Foreskin keratinocyte (primary cell): ENCODE measurements at places on chromosomes 1 and 21. TPM values are rescaled to one million over a fixed set of nuclear protein-coding genes. Genes with fewer than 3 reads are reported as not detected.

MYCL gene
- polyA plus RNA-seq, result 3.3 TPM in 2 replicates

- no peak for DNase-seq
Measured at GRCh38 chr1:225689882-225690459, 37.0 kb upstream of the ENAH start.

- peak; percentile 93 for DNase-seq
Measured at GRCh38 chr1:201267481-201268229, 15.7 kb upstream of the PKP1 start.

DNA sequence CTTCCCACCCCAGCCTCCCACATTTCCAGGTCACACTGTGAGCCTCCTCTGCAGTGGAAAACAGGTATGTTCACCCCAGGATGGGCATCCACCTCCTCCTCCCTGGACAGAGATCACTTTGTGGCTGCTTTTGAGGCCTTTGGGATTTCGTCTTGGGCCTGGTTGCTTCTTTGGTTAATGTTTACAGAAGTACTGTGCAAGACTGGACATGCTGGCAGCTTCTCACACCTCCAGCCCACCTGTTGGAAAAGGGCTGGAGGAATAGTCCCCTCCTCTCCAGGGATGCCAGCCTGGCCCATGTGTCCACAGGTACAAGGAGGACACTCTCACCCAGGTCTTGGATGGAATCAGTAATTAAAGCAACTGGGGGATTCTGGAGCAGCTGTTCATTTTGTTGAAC is 56.1 kb downstream of the KAZN start:
- no peak for DNase-seq

GRCh38 chr1:231557898-231558707 is 29.6 kb downstream of the TSNAX start:
- no peak for DNase-seq

KRTAP19-1 gene
- polyA plus RNA-seq, result not detected in 2 replicates

LYSMD1 gene
- 2.6 and 3.6 TPM in 2 replicates for polyA plus RNA-seq

TRIM67 gene
- polyA plus RNA-seq, result not detected in 2 replicates

DNA sequence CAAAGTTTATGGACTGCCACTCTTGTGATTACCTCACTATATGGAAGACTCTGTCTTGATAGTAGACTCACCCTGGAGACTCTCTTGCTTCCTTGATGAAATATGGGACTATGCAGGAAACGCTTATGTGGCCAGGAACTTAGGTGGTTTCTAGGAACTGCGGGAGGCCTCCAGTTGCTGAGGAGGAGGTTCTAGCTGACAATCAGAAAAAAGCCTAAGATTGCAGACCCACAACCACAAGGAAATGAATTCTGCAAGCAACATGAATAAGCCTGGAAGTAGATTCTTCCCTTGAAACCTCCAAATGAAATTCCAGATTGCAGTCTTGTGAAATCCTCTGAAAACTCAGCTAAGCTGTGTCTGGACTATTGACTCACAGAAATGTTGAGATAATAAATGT is 88.9 kb upstream of the COL11A1 start:
- DNase-seq, result peak; percentile 32

- no peak for DNase-seq
Measured at GRCh38 chr1:230708631-230709580, 5.0 kb downstream of the AGT start.

DNA sequence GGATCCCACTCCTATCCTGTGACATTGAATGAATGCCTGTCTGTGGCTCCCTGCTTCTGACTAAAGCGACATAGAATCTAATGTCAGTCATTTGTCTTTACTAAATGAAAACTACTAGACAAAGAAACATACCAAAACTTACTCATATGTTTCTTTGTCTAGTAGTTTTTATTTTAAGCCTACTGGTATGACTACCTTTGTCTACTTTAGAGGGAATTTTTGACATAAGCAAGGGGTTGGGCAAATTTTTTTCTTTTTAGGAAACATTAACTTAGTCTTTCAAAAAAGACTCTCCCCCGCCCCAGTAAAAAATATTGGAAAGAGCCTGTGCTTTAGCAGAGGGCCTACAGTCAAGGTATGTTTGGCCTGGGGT is 4.9 kb downstream of the NEK7 start:
- DNase-seq, result no peak

DNA sequence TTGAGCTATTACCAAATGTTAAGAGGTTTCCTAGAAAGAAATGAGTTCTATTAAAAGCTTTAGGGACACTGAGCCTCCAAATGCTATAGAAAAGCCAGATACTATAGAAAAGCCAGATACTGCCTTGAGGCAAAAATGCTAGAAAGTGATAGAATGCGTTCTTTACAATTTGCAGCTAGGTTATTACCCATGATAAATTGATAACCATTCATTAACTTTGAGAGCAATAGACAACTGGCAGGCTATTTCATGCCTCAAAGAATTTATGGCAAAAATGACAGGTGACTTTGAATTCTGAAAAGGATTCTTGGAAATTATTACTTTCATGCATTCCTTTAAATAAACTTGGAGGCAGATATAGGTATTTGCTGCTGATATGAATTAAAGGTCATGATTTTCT is 51.6 kb downstream of the SMYD3 start:
- DNase-seq, result no peak

GRCh38 chr1:118982266-118982665 is 5.9 kb downstream of the TBX15 start:
- no peak for DNase-seq

OR10J4 gene
- not detected in 2 replicates for polyA plus RNA-seq

CCDC30 gene
- 0.12 and 0.43 TPM in 2 replicates for polyA plus RNA-seq

DNA sequence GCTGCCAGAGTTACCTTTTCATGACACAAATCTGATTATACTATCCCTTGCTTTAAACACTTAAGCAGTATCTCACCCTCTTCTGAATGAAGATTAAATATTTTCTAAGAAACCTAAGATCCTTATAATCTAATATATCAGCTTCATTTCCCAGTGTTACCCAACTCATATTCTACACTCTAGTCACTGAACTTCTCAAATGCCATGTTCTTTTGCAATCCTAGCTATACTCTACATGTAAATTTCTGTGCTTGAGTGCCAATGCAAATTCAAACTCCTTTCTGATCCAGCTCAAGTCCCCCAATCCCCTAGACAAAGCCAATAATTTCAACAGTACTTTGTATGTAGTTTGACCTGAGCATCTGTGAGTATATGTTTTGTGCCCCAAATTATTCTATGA is 293.9 kb downstream of the SDCCAG8 start:
- no peak for DNase-seq

GSTM5 gene
- polyA plus RNA-seq, result not detected in 2 replicates

- no peak for DNase-seq
Measured at GRCh38 chr21:22120616-22121266, 1122.5 kb downstream of the NCAM2 start.

GRCh38 chr1:11388617-11389016 is 90.3 kb upstream of the DISP3 start:
- DNase-seq, result no peak

GRCh38 chr1:153262070-153262366 is 2.5 kb downstream of the LORICRIN start:
- DNase-seq, result no peak

DNA sequence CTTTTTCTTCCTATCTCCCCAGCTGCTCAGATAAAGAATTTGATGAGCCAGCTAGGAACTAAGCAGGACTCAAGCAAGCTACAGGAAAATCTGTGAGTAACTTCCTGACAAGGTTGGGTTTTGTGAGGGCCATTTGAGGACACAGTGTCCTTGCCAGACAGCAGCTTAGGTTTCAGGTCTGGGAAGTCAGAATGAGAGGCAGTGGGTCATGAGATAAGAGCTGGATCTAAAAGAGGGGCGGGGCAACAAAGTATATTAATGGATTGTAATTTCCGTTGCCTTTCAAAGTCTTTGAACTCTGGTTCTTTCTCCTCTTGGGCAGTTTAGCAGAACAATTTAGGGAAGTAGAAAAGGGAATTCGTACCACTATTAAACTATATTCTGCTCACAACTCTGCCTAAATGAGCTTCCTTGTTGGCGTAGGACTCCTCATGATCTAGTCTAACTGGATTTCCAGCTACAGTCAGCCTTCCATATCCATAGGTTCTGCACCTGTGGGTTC is 16.6 kb downstream of the STX12 start:
- no peak for DNase-seq

OPTC gene
- not detected in 2 replicates for polyA plus RNA-seq

KIF2C gene
- polyA plus RNA-seq, result 25.7 and 36.2 TPM in 2 replicates

DNA sequence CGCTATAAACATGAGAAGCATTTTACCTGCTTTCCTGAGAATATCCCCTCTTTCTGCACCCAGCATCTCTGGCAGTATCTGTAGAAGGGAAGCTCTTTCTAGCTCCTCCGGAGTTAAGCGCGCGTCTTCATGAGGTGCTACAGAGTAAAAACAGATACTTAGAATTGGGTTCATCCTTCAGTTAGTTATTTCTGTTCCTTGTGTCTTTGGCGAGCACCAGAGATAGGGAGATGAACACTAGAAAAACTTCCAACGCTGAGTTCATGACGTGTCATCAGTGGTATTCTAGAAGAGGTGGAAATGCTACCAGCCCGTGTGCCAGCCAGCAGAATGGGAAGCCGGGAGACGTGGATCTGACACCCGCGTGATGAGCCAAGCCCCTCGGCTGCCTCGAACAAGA is 2.1 kb downstream of the UTS2 start:
- no peak for DNase-seq

GRCh38 chr1:30540611-30541192 is 182.7 kb downstream of the MATN1 start:
- no peak for DNase-seq

DNA sequence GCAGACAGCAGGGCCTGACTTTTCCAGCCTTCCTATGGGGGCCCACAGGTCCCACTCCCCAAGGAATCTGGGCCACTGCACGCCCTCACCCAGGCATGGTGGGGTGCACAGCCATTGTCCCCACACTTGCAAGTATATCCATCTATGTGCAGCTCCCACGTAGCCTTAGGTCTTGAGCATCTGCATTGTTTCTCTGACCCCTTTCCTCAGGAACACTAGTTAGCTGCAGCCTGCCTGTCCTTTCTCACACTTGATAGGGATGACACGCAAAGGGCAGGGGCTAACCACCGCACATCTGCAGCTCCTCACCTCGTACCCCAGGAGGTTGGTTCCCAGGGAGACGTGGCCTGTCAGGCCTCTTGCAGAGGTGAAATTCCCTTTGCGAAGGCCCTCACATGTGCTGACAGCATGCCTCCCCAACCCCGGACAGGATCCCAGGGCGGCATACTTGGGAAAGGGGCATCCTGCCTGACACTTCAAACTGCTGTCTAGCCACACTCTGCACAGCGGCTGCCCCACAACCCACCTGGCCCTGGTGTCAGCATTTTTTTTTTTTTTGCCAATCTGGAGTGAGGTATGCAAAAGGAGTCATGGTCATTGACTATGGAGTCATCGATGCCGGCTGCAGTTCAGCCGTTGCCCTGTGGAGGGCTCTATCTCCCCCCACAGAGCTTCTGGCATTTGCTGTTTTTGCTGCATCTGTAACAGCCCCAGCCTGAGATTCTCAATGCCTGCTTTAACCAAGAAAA is 5.0 kb downstream of the JMJD4 start:
- peak; percentile 51 for DNase-seq

PCSK9 gene
- 149 and 163 TPM in 2 replicates for polyA plus RNA-seq

DNA sequence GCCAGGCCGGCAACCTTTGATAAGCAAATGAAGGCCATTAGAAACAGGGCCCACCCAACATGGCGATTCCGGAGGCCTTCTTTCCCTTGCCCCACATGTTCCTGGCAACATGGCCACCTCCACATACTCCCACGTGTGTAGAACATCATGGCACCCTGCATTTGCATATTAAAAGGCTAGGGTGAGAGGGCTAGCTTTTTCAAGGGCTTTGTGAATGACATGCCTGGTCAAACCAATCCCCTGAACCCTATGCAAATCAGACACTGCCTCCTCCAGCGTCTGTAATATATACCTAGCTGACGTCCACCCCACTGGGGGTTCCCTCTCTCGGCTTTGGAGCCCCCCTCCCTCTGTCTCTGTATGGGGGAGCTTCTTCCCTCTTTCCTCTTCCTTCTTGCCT is 1.6 kb downstream of the ADCY10 start:
- no peak for DNase-seq

GRCh38 chr1:89706700-89707012 is 73.7 kb downstream of the LRRC8C start:
- DNase-seq, result no peak

DNA sequence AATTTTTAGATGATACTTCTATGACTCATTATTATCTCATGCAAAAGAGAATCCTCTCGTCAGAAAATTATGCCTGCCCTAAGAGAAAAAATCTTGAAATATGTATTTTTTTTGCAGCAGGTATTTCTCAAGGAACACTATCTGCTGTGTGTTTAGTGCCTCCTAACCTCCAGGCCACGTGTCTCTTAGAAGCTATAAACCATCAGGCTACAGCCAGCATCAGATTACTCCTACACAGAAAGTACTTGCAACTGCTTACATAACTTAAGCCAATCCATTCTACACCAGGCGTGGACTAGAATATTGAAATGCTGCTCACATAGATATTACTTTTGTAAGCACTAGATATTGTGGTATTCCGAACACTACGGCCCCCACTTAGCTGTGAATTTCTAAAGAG is 933.4 kb downstream of the PLA2G4A start:
- DNase-seq, result peak; percentile 14

- no peak for DNase-seq
Measured at GRCh38 chr1:207659545-207660153, 14.7 kb downstream of the CR1L start.

SPATA46 gene
- polyA plus RNA-seq, result not detected in 2 replicates

PUM1 gene
- polyA plus RNA-seq, result 10.4 and 11.7 TPM in 2 replicates

DNA sequence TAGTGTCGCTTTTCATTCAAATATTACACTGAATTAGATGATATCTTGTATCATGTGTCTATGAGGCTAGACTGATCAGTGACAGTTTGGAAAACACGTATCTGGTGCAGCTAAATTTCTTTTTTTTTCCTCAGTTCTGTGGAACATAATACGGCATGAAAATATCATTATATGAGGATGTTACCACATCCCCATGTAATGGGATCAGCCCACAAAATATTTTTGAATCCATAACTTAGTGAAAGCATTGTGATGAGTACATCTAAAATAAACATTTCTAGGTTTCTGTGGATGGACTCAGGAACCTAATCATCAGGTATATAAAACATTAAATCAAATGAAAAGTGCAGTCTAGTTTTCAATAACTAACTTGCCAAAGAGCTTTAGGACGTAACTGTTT is 356.3 kb downstream of the USP25 start:
- DNase-seq, result no peak

GRCh38 chr21:38596264-38597042 is 98.2 kb upstream of the ERG start:
- DNase-seq, result peak; percentile 21

- no peak for DNase-seq
Measured at GRCh38 chr21:28719723-28720122, 273.0 kb downstream of the LTN1 start.

- no peak for DNase-seq
Measured at GRCh38 chr1:204110894-204111633, 38.1 kb downstream of the SOX13 start.

DNA sequence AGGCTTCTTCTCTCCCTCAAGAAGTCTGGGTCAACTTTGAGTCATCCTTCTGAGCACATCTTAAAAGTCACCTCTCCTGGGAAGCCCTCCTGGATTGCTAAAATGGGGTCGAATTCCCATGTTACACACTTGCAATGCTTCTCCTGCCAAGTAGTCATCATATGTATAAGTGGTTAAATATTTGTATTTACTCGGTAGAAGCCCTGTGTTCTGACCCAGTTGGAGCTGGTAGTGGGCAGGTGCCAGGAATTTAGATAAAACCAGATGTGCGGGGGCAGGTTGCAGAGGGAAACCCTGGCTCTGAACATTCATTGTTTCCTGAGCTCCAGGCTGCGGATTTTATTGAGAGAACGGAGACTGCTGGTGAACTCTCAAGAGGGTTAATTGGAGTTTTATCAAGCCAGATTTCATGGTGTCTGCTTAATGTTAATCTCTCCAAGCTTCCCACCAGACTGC is 52.8 kb upstream of the RPL11 start:
- DNase-seq, result no peak

GRCh38 chr1:22153660-22154437 is 11.0 kb upstream of the WNT4 start:
- no peak for DNase-seq

- no peak for DNase-seq
Measured at GRCh38 chr1:30569384-30569783, 154.0 kb downstream of the MATN1 start.
